ENCODE measurements at places on chromosomes 1 and 21. TPM values are rescaled to one million over a fixed set of nuclear protein-coding genes. Genes with fewer than 3 reads are reported as not detected.

- no peak for DNase-seq
Measured at GRCh38 chr1:60908159-60908558, 174.2 kb upstream of the NFIA start.

DNA sequence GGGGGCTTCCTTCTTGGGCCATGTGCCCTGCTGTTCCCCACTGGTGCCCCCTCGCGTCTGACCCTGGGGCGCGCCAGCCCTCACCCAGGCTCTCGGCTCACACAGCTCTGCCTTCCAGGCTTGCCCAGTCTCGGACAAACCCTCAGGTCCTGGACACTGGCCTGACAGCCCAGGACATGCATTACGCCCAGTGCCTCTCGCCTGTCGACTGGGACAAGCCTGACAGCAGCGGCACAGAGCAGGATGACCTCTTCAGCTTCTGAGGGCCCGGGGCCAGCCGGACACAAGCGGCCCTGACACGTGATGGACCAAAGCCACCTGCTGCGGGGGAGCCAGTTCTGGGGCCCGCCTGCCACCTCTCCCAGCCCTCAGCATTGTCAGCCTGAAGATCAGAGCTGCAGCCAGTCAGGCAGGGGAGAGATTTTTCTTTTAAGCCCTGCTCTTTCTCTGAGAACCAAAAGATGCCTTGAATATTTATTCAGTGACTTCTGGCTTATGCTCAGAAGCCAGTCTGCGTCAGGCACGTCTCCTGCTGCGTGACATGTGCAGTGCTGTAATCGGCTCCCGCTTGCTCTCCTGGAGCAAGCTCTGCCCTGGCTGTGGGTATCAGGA is 23.4 kb downstream of the LDLRAP1 start:
- no peak for DNase-seq

DNA sequence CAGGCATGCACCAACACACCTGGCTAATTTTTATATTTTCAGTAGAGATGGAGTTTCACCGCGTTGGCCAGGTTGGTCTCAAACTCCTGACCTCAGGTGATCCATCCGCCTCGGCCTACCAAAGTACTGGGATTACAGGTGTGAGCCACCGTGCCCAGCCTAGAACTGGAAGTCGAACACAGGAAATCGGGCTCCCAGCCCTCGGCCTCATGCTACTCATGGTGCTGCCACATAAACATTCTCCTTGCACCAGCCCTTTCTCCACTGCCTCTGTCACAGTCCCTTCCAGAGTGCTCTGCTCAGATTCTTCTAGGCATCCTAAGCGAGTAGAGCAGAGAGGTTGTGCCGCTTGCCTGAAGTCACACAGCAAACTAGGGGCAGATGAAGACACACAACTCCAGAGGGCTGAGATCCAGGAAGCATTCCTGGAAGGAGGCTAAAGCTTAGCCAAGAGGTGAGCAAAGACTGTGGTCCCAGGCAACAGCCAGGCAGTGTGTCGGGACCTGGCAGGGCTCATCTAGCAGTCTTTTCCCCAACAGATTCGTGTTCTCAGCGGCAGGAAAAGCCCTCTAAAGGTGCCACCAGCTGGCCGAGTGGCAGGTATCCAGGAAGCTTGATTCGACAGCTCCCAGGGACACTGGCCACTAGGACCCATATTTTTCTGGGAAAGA is 29.6 kb upstream of the NPPB start:
- DNase-seq, result no peak

DNA sequence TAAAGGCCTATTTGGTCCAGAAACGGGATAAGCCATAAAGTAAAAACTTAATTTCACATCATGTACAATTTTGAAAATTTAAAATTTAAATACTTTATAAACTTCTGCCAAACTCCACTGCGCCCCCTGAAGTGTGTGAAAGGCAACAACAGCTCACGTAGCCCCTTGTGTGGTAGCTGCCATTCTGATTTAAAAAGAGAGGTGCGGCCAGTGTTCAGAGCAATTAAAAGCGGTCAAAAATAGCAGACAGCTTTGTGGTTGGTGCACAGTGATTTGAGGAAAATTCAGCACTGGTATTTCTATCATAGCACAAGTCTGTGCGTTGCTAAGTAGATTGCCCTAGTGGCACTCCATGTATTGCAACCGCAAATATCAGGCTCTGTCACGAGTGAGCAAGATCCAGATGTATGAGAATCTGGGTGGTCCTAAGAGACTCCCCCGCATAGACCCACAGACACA is 122.5 kb downstream of the ATG4C start:
- DNase-seq, result no peak

The AQP10 gene
- total RNA-seq, result not detected

DNA sequence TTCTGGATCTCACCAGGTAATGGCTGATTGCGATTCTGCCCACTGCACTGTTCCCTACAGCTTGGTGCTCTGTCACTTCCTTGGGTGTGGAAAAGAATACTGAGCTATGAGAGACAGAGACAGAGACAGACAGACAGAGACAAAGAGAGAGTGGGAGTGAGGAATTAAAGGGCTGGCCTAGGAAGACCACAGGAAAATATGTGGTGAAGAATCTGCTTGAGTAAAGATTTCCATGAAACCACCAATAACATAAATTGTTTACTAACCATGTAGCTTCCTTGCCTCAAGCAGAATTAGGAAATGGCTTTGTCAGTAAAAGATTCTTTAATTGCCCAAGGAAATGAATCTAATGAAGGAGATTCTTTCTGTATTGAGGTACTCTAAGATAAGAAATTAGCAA is 54.4 kb downstream of the MPZL1 start:
- no peak for DNase-seq

The CD2 gene
- total RNA-seq, result 4.0 TPM

DNA sequence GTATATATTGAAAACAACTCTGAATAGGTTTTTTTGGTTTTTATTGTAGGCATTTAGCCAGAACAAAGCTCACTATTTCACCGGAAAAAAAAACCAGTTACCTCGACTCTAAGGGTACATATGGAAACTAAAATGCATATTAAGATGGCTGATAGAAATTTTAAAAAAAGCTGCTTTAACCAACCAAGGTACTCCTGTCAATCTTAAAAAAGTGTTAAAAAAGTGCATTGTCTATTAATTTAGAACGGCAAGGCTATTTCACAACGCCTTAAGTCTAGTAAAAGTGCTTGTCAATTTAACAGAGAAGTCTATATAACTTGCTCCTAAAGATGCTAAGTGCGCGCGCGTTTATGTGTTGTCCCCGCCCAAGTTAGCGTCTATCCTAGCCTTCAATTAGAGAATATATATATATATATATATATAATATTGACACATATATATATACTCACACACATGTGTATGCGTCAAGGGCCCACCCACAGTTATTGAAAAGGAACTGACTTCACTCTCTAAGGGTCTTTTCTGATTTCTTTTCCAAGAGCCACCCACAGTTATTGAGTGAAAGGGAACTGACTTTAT is 934 bp downstream of the ASPM start:
- DNase-seq, result no peak

DNA sequence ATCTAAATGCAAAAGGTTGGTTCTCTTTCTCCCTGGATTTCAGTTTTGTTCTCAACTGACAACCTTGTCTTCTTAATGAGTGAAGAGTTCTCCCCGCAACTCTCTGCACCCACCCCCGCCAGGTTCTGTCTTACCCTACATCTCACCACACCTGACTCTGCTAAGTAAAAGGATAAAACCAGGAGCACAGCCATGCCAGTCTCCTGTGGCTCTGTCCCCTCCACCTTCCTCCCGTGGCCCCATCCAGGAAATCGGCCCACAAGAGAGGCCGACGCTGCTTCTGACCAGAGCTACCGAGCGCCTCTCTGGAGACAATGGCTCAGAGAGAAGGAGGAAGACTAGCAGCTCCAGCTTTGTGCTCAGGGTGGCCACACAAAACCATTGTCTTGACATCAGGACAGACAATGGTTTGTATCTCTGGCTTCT is 72.2 kb downstream of the PLEKHA6 start:
- DNase-seq, result no peak

DNA sequence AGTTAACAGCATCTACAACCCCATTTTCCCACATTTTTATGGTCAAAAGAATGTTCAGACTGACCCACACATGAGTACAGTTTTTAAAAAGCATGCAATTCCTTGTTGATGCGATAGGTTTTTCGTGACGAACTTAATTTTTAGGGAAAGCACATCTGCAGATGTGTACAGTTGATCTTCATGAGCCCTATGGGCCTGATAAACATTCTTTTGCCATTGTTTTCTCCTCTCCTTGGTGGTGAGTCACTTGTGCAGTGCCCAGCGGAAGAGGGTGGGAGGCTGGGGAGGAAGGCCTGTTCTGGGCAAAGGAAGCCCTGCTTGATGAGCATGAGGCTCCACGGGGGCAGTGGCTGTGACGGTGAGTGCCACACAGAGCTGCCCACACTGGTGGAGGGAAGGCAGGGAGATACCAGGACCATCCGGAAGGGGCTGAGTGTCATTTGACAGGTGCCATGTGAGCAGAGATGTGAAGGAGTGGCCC is 5.3 kb downstream of the ARF1 start:
- DNase-seq, result no peak

- DNase-seq, result no peak
Measured at GRCh38 chr1:17733661-17734060, 21.5 kb upstream of the ACTL8 start.

- DNase-seq, result no peak
Measured at GRCh38 chr1:210535761-210536160, 207.1 kb downstream of the HHAT start.

The TARDBP gene
- 51.2 TPM for total RNA-seq

- DNase-seq, result no peak
Measured at GRCh38 chr1:25875856-25876692, 566 bp upstream of the PAQR7 start.

- no peak for DNase-seq
Measured at GRCh38 chr1:93880731-93881130, 1.7 kb upstream of the DNTTIP2 start.

GRCh38 chr1:98482611-98483010 is 178.9 kb upstream of the SNX7 start:
- DNase-seq, result no peak

DNA sequence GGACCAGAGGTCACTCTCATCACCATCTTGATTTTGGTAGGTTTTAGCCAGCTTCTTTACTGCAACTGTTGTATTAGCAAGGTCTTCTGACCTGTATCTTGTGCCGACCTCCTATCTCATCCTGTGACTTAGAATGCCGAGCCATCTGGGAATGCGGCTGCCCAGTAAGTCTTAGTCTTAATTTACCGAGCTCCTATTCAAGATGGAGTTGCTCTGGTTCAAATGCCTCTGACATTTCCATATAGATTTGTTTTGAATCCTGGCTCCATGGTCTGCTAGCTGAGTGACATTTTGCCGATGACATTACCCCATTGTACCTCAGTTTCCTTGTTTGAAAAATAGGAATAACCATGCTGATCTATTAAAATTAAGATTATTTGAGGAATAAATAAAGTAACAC is 193.9 kb upstream of the HMCN1 start:
- DNase-seq, result no peak

GRCh38 chr1:25809929-25810328 is 9.8 kb upstream of the MTFR1L start:
- DNase-seq, result no peak

- no peak for DNase-seq
Measured at GRCh38 chr1:108584428-108584856, 24.5 kb downstream of the EEIG2 start.

DNA sequence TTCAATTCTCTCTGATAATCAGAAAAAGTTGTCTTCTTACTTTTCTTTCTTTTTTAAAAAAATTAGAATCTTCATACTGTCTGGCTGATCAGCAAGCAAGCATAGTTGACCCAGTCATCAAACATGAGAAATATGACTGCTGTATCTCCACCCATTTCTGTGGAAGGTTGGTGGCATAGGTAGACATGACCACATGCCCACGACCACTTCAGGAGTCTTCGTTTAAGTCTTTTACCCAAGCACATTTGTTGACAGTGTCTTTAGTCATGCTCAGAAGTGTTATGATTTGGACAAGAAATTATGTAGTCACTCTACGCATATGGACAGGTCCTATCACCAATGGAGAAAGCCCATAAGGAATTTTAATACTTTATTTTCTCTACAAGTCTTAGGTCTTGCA is 74.8 kb upstream of the HSPA13 start:
- no peak for DNase-seq

- no peak for DNase-seq
Measured at GRCh38 chr1:246398126-246398813, 108.8 kb downstream of the SMYD3 start.

DNA sequence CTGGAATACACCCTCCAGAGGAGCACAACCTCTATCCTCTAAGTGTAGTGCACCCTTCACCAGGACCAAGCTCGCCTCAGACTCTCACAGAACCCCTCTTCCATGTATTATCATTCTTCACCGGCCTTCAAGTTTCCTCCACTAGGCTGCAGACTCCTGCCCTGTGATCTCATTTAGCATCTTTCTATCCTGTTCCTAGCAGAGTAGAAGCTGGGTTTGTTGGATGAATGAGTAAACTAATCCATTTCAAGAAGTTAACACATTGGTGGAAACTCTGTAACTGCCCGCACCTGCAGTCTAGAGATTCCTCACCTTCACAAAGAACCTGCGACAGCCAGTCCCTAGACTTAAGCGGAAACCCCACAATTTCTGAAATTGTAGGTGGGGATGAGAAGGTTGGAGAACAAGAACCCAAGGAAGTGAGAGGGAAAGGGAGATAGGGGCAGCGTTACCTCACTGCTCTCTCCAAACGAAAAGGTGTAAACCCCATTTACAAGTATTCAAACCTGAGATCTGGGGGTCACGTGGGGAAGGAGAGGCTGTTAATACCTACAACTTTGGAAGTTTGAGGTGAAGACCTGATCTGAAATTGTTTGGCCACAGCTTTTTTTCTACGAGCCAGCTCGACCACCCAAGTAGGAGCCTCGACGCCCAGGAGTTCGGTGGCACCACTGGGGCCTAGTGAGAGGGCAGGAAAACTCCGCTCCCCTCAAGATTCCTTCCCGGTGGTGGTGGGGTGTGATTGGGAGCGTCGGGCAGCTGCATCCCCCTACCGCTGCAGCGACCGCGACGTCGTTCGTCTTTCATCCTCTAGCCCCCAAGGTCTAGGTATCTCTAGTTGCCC is 1.2 kb downstream of the PTPN14 start:
- no peak for DNase-seq

GRCh38 chr1:17259233-17259873 is 10.5 kb downstream of the PADI3 start:
- DNase-seq, result no peak

DNA sequence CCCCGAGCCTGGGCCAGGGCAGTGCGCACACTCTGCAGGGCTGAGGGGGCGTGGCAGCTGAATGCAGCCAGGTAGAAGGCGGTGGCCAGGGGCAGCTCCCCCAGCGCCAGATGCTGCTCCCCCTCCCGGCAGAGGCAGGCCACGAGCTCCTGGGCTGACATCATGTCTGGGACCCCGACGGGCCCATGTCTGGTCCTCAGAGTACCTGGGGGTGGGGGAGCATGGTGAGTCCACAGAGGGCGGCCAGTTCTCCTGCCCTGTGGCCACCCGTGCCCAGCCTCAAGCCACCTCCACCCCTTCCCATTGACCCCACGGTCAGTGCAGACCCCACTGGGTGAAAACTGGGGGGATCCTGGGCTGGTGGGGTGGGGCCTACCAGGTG is 838 bp downstream of the TTC34 start:
- DNase-seq, result no peak

DNA sequence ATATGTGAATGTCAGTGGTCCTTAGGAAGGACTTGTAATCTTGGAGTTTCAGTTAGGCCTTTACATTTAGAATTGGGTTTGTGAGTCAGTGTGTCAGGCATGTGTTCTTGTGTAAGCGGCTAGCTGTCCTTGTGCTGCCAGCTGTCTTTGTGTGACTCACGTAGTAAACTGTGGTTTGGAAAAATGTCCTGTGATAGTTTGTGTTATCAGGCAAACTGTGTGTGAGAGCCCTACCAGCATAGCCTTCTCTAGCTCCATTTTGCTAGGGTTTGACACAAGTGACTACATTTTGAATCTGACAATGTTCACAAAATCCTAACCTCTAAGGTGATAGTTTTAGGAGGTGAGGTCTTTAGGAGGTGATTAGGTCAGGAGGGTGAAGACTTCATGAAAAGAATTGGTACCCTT is 6.9 kb upstream of the SLC35D1 start:
- DNase-seq, result no peak
